Anterior cingulate cortex (tissue), 58 donors: ENCODE measurements at places on chromosomes 2 and 18.
A peak's percentile ranks its signal among the peaks of the same experiment; 100 is the strongest.

GRCh38 chr2:95526360-95527341 lies 42.1 kb upstream of the TRIM43B start:
- peak; percentile 86 for DNase-seq

DNA sequence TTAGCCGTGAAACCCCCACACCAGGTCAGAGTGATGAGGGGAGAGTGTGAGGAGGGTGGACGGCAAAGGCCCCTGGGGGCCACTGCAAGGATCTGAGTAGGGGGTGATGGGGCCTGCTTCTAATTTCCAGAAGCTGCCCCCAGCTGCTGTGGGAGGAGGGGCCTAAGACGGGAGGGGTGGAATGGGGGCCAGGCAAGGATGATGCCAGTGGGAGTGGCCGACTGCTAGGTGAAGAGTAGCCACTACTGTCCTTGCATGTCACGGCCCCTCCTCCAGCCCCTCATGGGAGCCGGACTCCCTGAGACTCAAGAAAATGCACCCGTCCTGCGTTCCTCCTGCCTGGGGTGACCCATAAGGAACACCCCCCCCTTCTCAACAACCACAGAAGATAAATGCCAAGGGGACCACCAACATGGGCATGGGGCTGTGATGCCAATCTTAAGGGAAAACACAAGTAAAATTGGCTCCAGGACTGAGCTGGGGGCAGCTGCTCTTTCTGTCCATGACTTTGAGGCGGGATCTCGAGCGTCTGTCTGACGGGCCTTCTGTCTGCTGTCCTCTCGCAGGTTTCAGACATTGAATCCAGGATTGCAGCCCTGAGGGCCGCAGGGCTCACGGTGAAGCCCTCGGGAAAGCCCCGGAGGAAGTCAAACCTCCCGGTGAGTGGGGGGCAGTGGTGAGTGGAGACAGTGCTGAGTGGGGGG lies 24.2 kb upstream of the PRLH start:
- no peak for DNase-seq

DNA sequence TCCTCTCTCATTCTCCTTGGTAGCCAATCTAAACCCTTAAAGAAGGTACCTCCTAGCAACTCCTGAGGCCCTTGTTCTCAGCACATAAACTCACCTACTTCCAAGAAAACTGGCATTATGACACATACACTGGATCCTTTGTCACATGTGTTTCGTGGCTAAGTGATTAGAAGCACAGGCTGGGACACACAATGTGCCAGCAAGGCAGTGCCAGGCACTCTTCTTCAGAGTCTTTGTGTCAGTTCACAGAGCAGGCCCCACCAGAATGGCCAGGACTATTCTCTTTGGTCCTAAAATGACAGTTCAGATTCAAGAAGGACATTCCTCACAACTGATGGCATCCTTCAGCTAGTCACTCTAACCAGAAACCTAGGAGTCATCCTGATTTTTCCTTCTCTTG lies 40.3 kb downstream of the SMC6 start:
- peak; percentile 47 for DNase-seq

DNA sequence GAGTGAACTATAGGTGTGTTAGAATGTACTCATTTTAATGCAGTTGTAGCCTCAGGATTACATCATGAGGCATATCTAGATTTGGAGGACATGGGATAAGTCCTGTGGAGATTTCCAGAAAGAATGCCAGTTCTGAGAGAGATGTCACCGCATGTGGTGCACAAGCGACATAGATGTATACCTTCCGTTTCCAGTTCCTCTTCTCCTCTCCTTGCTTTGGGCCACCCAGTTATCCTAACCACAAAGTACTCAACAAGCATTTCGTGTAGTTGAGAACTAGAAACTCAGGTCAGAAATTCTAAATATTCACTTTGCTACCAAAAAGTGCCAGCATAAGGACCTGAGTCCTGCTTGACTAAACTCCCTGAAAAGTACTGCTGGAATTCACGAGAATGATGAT lies 66.5 kb downstream of the KCTD18 start:
- DNase-seq = no peak

DNA sequence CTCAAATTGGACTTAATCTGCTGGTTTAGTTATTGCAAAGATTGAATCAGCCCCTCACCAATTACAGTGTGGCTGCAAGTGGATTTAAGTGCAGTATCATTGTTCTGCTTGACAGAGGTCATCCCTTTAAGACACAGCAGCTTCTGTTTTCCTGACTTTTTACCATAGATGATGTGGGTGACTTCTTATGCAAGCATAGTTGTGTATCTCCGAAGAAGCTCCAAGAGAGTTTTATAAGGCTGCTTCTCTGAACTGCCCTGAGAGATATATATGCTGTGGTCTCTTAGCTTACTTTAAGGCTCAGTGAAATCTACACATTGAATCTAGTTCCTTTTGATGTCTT lies 3.5 kb downstream of the TRIB2 start:
- DNase-seq = no peak

DNA sequence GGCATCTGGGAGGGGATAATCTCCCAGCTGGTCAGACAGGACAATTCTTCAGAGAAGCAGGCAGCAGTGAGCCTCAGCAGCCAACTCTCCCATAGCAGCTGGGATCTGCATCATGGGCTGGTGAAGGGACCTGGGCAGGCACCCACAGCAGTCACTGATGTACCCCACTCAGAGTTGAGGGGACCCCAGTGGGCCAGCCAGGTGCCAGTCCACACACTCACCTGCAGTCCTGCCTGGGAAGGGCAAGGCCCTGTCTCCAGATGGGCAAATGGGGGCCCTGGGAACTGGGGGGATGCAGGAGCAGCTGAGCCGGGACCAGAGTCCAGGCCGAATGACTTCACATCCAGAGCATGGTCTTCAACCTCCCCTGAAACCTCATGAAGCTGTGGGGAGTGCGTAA lies 170.4 kb downstream of the ZFP36L2 start:
- no peak for DNase-seq

DNA sequence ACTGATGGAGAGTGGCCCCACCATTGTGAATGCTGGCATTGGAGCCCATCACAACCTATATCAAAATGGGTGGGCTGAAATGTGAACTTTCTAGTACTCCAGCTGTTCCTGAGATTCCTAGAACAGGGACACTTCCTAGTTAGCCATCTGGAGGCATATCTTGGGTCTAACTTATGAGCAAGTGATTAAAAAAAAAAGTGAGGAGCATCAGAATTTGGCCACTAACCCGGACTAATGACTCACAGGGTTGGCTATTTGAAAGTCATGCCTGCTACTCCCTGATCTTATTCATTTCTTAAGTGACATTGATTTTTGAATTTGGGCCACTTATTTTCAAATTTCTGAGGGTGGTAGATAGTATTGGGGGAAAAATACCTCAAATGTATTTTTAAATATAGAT lies 216.6 kb downstream of the HRH4 start:
- no peak for DNase-seq

DNA sequence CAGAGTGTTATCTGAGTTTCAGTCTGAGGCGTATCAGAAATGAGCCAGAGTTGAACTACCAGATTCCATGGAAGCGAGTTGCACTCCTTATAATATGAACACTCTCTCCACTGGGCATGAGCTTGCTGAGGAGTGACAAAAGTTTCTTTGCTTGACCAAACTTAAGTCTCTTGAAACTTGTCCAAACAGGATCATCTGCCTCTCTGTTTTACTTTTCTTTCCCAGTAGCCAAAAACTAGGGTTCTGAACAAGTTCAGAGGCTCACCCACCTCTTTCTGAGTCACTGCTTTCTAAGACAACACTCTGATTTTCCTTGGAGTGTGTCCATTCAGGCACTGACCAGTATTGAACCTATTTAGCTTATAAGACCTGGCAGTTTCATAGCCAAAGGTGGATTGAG lies 233.2 kb upstream of the TCF4 start:
- DNase-seq = no peak

DNA sequence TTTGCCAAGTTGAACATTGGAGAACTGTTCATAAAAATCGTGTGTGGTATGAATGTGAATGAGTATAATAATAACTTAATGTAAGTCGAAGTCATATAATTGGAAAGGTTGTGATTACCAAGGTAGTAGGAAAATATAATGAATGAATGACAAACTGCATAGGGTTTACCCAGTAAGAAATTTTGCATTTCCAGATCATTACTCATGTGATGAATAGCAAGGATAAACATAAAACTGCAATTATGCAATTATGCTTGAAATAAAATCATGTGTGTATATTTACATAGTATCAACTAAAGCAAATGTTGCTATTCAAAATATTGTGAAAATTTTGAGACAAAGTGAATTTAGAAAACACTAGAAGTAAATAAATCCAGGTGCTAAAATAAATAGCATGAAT lies 1108.7 kb upstream of the TMEFF2 start:
- no peak for DNase-seq

GRCh38 chr18:10760986-10761385 lies 235.2 kb downstream of the NAPG start:
- DNase-seq = no peak

- DNase-seq = no peak
These were observed 132.8 kb downstream of the PIK3C3 start for GRCh38 chr18:42087876-42088275.

DNA sequence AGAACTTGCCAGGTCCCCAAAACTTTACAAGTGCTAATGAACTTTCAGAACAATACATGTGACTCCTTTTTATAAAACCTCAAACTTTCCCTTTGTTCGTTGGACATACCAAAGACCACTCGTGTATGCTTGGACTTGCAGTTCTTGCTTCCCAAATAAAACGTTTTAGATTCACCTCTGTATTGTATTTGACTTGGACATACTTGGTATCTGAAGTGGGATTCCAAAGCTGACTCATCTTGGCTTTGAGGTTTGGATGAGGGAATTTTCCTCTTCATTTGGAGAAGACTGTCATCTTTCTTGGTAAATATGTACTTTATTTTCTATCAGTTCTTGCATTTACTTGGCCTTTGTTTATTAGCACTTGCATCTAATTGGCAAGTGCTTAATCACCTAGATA lies 8.0 kb upstream of the CYB5A start:
- DNase-seq = no peak

DNA sequence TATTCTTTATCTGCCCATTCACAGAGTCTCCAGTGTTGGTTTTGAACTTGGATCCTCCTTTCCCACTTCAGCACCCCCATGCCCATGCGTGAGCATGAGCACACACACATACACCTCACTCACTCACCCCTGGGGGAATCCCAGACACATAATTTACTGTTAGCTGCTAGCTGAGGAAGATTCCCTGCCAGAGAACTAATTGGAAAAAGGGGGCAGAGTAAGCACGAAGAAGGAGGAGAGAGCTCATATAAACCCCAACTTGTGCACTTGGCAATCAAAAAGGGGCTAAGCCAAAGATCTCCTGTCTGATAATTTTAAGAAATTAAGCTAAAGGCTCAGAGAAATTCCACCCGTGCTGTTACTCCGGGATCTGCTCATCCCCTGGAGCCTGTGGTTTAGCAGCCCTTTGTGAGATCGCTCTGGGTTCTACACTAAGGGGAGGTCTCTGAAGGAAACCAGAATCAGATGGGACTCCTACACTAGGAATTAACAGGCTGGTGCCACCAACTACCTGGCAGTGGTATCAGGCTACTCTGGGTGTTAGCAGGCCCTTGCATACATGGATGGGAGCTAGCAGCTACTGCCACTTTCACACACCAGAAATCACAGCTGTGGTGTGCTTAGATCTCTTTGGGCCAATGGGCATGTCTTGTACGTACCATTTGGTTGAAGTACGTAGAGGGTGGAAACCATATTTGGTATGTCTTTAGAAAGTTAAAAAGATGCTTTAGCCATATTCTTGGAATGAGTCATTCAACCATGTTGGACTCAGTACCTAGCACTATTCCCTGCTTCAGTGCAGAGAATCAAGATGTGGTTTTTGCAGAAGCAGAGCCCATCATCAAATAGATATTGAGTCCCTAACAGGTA lies 95.6 kb upstream of the SLC14A2 start:
- DNase-seq = no peak

- no peak for DNase-seq
These were observed 23.6 kb downstream of the MCFD2 start for GRCh38 chr2:46891956-46892553.

DNA sequence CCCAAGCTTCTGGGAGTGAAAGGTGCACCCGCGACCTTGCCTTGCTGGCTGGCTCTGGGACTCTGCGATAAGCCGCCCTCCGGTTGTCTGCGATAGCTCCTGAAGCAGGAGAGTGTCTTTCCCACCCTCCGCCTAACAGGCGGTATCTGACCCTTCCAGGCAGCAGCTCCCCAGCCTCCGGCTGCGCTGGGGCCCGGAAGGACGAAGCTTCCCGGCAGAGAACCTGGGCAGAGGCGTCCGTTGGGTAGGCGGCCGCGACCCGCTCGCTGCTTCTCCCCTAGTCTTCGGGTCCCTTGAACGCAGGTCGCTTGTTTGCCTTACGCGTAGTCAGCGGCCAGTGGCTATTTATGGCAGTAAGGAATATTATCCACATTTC lies 446 bp upstream of the RHBDD1 start:
- DNase-seq = no peak

DNA sequence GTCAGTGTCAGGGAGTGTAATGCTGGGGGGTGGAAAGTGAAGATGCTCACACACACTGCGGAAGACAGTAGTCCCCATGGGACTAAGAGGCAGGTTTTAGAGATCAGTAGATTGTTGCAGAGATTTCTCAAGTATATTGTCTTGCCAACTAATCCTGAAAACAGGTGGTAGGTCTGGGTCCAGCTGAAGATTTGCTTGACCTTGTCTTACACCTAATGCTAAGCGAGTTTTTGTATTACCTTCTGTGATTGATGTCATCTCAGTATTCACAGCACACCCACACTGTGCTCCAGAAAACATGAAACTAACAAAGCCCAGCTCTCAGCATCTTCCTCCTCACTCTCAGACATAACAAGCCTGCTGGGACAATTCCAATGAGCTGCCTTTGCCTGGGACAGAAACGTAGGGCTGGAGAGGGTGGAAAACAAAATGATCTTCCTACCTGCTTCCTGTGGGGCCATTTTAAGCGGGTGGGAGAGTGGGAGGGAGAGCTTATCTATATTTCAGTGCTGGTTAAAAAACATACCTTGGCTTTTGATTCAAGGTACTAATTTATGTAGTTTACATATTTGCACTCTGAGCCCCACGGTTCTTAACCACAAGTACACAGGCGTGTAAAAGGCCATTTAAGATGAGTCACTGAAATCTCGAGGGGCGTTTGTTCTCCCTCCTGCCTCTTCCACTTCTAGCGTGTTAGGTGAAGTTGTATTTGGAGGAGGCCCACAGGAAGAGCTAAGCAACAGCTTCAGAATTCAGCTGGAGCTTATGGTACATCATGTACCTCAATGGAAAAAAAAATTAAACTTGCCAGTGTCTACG lies 23.1 kb upstream of the RBMS1 start:
- no peak for DNase-seq

- no peak for DNase-seq
These were observed 56.2 kb upstream of the ATP8B1 start for GRCh38 chr18:57859314-57859713.
